ENCODE measurements at places on chromosomes 13 and 19.

DNA sequence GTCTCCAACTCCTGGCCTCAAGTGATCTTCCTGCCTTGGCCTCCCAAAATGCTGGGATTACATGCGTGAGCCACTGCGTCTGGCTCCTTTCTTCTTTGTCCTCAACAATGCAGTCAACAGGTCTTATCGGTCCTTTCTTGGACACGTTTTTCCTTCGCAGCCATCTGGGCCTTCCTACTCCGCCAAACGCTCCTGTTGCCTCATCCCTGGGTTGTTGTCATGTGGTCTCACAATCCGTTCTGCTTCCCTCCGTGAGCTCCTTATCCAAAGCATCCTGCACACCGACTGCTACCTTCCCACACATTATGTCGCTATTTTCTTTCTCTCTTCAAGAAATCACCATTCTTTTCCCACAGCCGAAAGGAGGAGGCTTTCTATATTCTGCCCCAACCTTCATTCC is 306.8 kb downstream of the DCLK1 start:
- no peak for DNase-seq

DNA sequence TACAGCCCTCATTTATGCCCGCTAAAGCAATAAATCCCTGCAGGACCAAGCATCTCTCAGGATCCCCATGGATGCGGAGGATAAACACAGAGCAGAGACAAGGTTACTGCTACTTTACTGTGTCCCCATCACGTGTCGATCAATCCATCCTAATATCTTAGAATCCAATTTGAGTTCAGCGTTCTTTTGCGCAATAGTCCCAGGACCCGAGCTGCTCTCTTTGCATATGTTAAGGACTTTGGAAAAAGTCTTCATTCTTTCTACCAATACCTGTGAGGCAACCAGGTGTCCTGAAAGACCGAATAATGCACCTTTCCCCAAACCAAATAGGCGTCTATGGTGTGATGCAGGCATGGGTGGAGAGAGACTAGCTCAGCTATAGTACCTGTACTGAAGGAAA is 38.0 kb upstream of the URAD start:
- no peak for DNase-seq

DNA sequence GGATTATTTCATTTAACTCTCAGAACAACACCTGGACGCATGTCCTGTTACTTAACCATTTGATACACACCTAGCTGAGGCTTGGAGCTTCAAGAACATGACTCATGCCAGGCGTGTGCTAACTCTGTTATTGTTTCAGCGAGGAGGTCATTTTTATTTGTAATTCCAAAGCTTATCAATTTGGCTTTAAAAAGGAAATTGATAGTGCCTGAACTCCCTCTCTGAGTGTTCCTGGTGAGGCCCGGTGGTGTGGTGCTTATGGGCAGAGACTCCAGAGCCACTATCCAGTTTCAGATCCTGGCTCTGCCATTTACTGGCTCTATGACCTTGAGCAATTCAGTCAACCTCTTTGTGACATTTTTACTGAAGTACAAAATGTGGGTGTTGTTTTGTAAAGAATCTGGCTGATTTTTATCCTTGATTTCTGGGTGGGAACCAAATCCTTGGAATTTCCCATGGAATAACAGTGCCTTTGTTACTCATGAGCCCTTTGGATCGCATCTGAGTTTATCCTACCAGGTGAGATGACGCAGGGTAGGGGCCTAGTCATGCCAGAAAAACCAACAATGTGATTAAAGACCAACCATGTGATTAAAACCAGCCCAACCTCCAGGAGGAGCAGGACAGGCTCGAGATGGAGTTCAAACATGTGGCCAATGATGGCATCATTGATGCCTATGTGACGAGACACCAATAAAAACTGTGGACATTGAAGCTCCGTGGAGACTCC is 198.8 kb downstream of the MYO16 start:
- no peak for DNase-seq

GRCh38 chr19:48648134-48648533 is 2.1 kb upstream of the CA11 start:
- DNase-seq, result no peak

- no peak for DNase-seq
Measured at GRCh38 chr19:45090606-45091005, 2.4 kb upstream of the PPP1R37 start.

GRCh38 chr13:57672168-57672567 is 40.6 kb downstream of the PCDH17 start:
- no peak for DNase-seq

- no peak for DNase-seq
Measured at GRCh38 chr13:74061926-74062595, 72.1 kb downstream of the KLF12 start.

GRCh38 chr13:109249780-109250528 is 536.4 kb downstream of the IRS2 start:
- no peak for DNase-seq

DNA sequence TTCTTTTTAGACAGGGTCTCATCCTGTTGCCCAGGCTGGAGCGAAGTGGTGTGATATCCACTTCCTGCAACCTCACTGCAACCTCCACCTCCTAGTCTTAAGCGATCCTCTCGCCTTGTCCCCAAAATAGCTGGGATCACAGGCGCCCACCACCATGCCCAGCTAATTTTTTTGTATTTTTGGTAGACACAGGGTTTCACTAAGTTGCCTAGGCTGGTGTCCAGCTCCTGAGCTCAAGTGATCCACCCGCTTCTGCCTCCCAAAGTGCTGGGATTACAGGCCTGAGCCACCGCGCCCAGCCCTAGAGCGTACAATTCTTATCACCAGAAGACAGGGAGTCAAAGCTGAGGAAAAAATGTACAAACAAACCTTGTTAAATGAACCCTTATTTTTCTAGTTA is 4.5 kb upstream of the ELOF1 start:
- DNase-seq, result no peak

DNA sequence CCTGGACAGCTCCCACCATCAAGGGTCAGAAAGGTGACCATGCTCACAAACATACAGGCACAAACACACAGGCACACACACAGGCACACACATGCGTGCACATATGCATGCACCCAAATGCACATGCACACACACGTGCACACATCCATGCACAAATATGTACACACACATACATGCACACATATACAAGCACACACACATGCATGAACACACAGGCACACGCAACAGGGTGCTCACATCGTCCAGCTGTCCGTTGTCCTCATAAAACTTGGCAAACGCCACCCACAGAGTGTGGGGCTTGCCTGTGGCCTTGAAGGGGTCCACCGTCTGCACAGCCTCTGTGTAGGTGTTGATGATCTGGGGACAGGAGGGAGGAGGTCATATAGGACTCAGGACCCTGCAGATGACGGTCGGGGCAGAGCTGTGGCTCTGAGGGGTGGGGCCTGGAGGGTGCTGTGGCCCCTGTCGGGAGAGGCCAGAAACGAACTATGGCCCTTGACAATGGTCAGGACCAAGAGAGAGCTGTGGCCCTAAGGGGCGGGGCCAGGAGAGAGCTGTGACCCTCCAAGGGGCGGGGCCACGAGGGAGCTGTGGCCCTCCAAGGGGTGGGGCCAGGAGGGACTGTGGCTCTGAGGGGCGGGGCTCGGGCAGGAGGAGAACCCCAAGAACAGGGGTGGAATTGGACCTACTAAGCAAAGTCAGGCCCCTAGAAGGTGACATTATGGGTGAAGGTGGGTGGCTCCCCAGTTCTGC is 6.2 kb downstream of the XAB2 start:
- no peak for DNase-seq

GRCh38 chr19:22332924-22333323 is 46.7 kb downstream of the ZNF729 start:
- no peak for DNase-seq

GRCh38 chr19:45766296-45766868 is 2.7 kb downstream of the SIX5 start:
- no peak for DNase-seq

DNA sequence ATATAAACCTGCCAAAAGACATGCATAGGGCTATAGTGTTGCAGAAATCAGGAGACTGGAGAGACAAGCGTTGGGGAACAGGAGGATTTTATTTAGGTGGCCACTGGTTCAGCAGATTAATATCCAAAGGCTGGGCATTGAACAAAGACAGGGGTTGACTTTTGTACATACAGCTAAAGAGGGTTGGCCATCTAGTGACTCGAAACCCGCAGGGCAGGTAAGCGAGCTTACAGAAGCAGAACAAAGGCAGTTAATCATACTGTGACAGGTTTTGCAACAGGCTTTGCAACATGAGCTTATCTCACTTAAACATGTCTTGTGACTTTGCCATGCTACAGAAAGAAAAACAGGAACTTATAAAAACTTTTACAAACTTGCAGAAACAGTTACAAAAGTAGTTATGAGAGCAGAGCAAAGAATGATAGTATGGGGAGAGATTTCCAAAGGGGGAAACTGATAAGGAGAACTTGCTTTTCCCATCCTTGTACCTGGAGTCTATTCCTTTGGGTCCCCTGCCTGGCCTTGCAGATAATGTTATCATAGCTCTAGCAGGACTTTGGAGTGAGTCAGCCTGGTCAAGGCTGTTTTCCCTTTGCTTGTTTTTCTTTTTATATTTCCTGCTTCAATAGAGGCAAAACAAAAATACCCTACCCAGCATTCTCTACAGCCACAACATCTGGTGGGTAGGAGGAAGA is 234.2 kb downstream of the PCDH17 start:
- no peak for DNase-seq

DNA sequence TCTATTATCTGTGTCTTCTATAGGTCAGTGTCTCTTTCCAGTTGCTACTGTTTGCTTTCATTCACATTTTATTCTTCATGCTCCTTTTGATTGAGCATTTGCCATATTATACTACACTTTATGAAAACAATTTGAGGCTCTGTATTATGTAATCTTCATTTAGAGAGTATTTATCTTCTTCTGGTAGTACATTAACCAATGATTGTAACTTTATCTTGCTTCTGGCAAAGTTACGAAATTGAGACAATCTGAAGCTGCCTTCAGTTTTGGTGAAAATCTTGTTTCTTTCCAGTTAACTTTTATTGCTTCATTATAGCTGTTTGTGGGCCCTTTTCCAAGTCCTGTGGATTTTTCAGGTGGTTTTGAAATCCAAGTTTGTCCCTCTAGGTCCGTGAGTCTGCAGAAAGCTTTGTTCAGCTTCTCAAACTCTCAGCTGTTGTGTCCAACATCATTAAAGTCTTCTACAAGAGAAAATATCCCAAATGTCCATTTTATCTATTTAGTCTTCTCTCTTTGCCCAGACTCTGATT is 1255.4 kb upstream of the SPRY2 start:
- DNase-seq, result no peak

- peak; percentile 21 for DNase-seq
Measured at GRCh38 chr13:80923907-80924306, 583.0 kb upstream of the SPRY2 start.

GRCh38 chr13:79645569-79645968 is 164.6 kb downstream of the NDFIP2 start:
- DNase-seq, result no peak

DNA sequence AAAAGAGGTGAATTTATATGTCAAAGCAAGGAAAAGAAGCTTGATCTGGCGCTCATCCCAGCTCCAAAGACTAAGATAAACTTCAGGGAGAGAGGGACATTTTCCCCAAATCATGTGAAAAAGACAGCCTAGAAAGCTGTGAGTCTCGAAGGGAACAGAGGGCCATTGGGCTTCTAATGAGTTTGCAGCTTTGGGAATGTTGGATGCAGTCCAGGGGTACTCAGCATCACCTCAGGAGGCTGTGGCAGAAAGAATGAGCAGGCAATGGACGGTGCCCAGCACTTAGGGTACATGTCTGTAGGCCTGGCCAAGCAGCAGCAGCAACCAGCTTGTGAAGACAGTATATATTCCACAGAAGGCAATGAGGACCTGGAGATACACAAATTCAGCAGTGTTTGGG is 25.7 kb upstream of the WASF3 start:
- no peak for DNase-seq

GRCh38 chr19:6216996-6217751 is 62.6 kb downstream of the MLLT1 start:
- peak; percentile 84 for DNase-seq

GRCh38 chr13:76035711-76036110 is 399.6 kb downstream of the LMO7 start:
- no peak for DNase-seq

DNA sequence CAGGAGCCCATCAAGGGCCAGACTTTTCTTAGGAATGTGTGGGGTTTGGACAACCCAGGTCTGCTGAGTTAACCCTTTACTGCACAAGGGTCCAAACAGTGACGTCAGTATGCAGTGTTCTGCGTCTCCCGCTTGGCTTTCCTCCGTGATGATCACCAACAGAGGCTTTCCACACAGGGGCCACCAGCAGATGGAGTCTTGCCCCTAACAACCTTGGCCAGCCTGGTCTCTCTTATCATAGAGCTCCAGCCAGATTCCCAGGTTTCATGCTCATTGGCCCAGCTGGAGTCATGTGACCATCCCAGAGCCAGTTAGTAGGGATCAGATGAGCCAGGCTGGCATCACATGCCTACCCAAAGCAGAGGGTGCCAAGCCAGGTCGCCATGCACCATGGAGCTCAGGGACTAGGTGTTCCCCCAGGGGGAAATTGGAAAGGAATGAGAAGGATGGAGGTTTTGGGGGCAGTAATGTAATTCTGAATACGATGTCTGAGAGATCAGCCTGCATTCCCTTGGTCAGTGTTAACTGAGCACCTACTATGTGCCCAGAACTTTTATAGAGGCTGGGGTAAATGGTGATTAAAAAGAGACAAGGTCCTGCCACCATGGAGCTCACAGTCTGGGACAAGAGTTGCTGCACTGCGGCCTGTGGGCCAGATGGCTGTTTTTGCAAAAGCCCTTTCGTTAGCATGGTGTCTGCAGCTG is 61.2 kb downstream of the MYH14 start:
- no peak for DNase-seq

DNA sequence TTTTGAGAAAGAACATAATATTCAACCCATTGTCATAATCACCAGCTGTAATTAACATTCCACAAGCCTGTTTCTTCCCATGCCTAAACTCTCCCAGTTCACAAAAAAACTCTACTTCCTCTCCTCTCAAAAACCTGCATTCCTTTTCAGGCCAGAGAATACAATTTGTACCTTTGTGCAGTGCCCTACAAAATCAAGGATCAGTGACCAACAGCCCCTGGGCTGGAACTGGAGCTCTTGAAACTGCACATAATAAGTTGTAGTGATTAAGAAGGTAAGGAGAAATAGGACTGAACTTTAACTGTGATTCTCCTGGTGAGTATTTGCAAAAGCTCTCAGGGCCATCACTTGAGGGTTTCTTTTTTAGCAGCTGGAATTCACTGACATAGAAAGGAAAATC is 472.7 kb downstream of the RFC3 start:
- DNase-seq, result no peak

DNA sequence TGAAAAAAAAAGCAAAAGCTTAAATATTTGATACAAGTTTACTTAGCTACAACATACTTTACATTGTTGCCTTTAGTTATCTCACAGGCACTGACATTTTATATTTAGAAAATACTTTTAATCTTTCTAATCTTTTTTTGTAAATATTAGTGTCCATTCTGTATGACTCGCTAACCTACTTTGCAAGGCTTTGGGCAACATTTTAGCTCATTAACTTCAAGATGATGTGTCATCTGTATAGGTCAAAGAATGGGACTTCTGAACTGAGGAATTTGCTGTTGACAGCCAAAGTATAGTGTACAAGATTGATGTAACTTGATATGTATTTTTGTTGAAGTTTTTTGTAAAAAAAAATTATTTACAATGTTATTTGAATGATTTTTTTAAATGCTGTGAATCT is 2.7 kb upstream of the C1QTNF9 start:
- no peak for DNase-seq

- no peak for DNase-seq
Measured at GRCh38 chr13:28306325-28306724, 168.0 kb downstream of the PAN3 start.

All from BE2C (cell line).